ENCODE measurements at places on chromosomes 2 and 18.

- DNase-seq, result no peak
Measured at GRCh38 chr2:64626146-64626809, 27.4 kb downstream of the SERTAD2 start.

DNA sequence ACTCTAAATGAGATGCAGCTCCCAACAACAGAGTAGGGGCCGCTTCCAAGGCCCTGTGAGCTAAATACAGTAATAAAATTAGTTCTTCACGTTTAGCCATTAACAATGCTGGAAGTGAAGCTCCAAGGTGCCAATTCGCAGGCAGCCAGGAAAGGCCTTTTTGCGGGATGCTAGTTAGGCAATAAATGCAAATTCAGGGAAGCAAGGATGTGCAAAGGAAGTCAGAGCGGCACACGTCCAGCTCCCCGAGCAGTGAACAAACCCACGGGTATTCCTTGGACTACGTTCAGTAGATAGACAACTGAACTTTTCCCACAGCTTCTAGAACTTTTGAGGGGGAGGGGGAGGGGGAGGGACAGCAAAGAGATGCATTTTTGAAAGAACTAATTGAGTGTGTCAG lies 6.9 kb downstream of the ZNF516 start:
- DNase-seq, result no peak

DNA sequence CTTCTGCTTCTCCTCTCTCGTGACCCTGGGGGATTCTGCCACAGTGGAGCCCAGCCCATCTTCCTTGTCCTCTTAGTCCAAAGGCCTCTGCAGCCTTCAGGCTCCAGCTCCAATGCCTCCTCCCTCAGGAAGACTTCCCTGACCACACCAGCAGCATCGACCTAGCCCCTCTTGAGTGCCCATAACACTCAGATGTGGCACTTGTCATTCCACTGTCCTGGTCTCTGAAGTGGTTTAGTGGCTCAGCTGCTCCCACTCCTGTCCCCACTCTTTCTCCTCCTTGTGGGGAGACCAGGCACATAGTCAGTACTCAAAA lies 97.5 kb downstream of the STPG4 start:
- DNase-seq, result no peak

GRCh38 chr18:32803568-32803967 lies 30.7 kb upstream of the KLHL14 start:
- no peak for DNase-seq

DNA sequence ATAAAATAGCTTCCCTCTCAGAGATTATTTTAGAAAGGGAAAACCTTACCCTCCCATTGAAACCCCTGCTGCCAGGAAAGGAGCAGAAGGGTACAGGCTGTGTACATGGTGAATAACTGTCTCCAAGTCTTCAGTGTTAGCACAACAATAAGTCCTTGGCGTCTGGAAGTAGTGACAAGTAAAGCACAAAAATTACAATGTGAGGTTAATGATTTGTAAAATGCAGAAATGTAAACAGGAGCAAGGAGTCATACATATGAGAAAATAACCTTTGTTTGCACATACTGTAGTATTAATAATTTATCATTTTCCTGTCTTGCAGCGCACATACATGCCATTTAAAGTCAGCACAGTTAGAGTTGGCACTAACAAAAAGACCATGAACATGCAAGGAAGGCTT lies 40.5 kb downstream of the ABHD3 start:
- DNase-seq, result no peak

DNA sequence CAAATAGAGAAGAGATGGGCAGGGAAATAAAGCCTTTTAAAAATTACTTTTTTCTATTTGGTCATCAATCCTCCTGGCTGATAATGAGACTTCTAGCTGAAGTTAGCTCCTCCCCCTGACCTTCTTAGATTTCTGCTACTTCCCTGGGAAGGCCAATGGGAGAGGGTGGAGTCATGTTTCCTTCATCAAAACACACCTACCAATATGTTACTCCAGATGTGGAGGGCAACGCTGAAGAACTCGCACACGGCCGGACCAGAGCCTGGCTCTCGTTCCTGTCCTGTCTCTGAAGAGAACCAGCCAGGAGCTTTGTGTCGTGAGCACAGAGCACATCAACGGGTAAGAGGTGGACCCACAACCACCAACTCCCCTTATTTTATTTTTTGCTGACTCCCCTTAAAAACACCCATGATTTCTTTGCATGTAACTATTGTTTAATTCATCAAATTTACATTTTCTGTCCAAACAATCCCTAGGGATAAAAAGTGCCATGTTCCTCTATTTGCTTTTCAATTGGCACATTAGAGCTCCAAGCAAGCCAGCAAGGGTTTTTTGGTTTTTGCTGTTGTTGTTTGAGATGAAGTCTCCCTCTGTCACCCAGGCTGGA lies 94.9 kb downstream of the ADD2 start:
- DNase-seq, result no peak

DNA sequence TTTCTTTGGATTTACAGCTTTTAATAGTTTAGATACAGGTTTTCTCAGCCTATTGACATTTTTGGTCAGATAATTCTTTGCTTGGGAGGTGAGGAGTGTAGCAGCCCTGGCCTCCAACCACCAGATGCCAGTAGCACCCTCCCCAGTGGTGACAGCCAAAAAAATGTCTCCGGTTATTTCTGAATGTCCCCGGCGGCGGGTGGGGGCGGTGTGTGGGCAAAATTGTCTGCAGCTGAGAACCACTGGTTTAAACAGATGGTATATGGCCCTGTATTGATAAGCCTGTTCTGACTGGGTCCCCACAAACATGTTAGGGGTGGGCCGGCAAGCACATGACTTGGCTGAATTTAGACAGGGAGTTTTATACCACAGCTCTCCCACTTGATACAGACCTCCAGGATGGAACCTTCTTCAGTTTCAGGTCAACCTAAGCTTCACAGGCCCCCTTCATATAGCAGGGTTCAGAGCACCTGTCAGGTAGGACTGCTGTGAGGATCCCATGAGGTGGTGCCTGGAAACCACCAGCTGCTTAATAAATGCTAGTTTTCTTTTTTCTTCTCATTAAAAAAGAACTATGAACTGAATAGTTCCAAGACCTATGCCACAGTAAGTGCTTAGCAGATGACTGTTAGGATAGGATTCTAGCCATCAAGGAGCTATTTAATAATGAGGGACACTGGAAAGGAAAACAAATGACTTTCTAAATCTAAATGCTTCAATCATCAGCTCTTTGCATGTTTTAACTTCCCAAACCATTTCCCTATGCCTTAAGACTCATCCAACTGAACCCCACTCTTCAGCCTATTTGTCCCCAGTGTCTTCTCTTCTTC lies 18.1 kb downstream of the LPIN2 start:
- peak; percentile 61 for DNase-seq

DNA sequence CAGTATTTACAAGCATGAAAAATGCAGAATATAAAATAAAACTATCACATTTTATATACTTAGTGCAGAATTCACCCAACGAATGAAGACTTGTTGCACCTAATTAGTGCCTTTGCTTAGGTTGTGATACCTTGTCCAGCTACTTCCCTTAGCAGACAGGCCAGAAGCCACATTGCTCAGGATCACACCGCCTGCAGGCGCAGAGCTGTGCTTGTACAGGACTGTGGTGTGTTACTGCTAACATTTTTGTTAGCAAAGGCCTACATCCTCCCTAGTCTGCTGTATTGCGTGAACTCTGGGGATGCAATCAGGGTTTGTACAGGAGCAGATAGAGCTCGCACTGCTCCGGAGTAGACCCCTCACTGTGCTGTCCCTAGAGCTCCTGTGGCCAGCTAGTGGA lies 336.9 kb downstream of the CBLN2 start:
- DNase-seq, result no peak

DNA sequence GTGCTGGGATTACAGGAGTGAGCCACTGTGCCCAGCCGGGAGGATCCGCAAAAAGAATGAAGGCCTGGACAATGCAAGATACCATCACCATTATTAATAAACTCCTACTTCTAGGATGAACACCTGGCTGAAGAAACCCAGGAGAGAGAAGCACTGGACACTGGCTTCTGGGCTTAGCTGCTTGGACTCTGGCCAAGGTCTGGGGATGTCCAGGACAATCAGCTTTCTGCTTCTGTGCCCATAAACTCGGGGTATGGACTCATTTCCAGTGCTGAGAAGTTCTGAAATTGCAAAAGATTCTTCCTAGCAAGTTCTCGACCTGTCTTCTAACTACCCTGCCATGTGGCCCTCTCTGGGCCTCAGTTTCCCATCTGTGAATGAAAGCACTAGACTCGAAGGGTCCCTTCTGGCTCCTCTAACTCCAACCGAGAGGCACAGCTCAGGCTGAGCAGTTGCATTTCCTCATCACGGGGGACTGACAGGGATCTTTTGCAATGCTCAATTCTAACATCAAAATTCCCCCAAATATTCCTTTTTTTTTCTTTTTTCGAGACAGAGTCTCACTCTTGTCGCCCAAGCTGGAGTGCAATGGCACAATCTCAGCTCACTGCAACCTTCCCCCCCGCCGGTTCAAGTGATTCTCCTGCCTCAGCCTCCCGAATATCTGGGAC lies 2.4 kb upstream of the SH2D6 start:
- no peak for DNase-seq

DNA sequence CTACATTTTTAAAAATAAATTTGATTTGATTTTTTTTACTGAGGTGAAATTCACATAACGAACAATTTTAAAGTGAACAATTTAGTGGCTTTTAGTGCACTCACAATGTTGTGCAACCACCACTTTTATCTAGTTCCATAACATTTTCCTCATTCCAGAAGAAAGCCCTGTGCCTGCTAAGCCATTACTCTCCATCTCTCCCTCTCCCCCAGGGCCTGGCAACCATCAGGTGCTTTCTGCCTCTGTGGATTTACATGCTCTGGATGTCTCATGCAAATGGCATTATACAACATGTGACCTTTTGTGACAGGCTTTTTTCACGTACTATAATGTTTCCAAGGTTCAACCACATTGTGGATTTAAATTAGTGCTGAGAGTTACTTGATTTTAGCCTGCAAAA lies 19.9 kb upstream of the LDLRAD4 start:
- no peak for DNase-seq

- no peak for DNase-seq
Measured at GRCh38 chr2:213243189-213244044, 40.8 kb upstream of the SPAG16 start.

- DNase-seq, result peak; percentile 49
Measured at GRCh38 chr2:25314514-25315315, 27.0 kb downstream of the DNMT3A start.

GRCh38 chr2:172725746-172726145 lies 9.9 kb upstream of the RAPGEF4 start:
- DNase-seq, result no peak

GRCh38 chr2:209523041-209523740 lies 99.3 kb downstream of the MAP2 start:
- no peak for DNase-seq

- DNase-seq, result no peak
Measured at GRCh38 chr18:7072593-7072992, 45.0 kb downstream of the LAMA1 start.

DNA sequence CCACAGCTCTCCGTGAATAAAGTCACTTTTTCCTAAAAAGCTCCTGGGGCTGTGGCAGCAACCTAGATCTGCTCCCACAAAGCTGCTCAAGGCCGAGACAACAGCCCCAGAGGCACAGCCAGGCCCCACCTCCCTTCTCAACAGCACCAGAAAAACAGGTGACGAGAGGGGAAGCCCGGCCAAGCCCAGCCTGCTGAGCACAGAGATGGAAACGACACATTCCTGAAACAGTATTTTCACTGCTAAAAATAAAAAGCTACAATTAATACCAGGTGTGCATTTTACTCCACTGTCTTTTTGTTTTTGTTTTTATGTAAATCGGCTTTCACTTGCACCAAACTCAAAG lies 199.3 kb downstream of the HDAC4 start:
- DNase-seq, result no peak

GRCh38 chr18:75131381-75132000 lies 77.4 kb downstream of the PTGR3 start:
- DNase-seq, result no peak

GRCh38 chr18:51301376-51301775 lies 103.9 kb upstream of the MEX3C start:
- no peak for DNase-seq

DNA sequence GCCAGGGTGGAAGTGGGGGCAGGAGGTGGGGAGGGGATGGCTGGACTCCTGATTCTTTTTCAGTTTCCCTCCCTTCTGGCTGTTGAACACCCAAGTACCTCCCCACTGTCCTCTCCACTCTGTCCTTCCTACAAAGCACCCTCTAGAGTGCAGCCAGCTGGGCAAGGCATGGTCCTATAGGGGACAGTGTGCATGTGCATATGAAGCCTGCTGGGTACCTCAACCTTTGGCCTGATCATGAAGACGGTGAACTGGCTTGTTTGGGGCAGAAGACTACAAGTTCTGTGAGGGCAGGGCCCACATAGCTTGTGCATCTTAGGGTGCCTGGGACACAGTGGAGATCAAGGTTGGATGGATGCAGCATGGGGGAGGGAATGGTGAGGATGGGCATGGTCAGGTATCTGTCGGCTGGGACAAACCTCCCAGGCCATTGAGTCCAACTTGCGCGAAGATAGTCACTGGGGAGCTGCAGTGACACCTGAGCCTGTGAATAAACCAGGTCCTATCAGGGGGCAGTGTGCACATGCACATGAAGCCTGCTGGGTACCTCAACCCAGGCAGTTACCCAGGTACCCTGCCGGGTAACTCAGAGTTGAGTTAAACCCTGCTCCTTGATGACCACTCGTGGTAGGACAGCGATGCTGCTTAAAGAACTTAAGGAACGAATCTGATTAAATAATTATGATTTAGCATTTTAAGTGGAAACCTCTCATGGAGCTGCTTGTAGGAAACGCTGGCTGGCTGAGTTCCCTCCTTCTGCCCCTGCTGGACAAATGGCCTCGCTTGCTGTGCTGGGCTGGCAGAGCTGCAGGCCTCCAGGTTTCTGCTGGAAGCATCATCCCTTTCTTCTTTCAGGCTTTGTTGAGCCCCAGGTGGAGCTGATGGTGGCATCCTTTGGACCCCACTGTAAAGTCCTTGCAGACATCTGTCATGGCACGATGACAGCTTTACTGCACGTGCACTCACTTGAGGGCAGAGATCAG lies 84.0 kb downstream of the POLR1A start:
- DNase-seq, result no peak

DNA sequence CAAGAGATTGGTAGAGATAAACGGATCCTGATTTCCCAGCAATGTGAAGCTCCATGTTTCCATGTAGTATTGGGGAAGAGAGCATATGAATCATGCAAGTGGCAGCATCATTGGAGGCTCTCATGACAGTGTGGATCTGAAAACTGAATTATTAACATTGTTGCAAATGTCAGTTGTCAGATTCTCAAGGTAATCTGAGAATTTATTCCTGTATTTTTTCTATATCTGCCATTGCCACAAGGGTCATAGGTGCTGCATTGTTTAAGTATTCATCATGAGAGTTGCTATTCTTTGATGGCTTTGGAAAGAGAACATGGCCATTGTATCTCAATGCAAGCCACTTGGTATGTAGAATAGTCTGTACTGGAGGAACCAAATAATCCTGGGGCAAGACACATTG lies 1217.0 kb upstream of the ZEB2 start:
- no peak for DNase-seq
